ENCODE measurements at places on chromosomes 3 and 15.

DNA sequence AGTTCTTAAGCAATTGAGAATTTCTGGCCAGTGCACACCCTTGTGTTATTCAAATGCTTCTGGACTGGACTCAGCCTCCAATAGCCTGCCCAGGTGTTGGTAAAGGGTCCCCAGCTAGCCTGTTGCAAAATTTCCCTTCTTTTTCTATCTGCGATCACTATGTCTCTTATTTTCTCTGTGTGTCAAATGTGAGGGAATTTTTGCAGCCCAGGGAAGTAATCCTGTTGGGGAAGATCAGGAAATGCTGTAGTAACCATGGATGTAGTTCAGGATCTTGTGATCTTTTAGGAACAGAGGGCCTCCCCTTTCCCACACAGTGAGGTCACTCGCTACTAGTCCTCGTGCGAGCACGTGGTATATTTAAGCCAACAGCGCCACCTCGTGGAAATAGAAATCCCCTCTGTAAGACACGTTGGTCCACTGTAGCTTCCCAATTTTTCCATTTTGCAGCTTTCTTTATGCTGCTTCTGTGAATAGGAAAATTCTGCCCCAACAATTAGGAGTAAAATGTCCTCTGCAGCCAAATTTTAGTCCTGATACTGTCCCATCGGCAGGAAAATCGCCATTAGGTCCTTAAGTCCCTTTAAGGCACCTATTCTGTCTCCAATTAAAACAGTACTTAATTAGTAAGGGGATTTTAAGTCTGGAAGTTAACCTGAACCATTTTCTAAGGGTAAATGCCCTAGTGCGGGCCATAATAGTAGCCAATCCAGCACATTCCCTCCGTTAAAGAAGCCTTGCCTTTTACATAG lies 4.0 kb upstream of the SMCO1 start:
- DNase-seq: peak; percentile 25

- no peak for DNase-seq
Observed at GRCh38 chr3:107910713-107911259, 180.0 kb downstream of the CD47 start.

- no peak for DNase-seq
Observed at GRCh38 chr3:39278616-39278935, 1.3 kb downstream of the CX3CR1 start.

DNA sequence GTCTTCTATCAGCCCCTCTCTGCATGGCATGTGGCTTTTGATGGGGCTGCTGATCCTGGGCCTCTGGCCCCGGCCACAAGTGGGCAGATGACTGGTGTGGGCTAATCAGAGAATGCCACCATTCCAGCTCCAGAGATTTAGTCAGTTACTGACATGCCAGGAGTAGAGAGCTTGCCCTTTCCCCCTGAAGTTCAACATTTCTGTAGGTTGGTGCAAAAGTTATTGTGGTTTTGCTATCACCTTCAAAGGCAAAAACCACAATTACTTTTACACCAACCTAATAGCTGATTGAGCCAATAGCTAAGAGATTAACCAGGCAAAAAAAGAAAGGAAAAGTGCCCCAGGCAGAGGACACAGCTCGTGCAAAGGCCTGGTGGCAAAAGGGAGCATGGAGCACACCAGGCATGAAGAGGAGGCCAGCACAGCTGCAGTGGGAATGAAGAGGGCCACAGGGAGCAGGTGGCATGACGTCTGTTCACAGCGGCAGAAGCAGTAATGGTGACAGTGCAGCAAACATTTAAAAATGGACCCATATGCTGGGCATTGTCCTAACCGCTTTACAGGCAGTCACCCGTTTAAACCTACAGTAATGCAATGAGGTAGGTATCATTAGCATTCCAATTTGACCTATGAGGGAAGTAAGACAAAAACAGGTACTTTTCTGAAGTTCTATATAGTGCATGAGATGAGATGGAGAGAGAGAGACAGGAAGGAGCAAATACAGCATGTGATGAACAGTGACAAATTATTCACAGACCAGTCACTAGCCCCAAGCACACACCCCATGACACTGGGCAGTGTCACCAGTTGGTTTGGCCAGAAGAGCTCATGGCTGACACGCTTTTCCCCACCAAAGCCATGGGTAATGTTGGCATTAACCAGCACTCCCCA lies 373.0 kb upstream of the PROK2 start:
- no peak for DNase-seq

DNA sequence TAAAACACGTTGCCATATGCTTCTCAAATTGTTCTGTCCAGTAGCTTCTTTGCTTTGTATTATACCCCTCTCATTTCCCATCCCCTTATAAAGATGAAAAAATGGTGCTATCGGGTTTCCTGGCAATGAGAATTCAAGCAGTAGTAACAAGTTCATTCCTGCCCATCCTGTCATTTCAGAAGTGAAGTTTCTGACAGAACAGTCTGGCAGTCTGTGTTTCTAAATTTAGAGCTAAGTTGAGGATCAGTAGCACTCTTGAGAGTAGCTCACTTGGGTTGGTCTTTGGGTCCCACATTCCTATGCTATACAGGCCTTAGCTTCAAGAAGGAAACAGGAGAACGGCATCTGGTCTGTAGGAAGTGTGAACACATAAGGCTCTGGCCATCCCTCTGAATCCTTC lies 134.6 kb downstream of the GHSR start:
- no peak for DNase-seq

DNA sequence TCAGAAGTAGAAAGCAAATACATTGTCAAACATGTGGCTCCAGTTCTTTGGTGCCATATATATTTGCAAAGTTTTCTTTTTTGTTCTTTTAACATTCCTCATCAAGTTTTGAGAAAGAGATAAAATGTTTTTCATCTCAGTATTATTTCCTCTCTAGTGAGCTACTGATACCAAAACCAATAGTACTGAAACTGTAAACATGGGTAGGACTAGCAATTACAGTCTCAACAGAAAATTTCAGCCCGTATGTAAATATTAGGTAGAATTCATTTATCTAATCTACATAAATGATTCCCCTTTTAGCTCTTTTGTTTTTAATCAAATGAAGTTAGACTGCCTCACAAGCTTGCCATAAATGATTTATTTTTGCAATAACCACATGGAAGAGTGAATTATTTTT lies 21.4 kb downstream of the SECISBP2L start:
- no peak for DNase-seq

- DNase-seq: no peak
Observed at GRCh38 chr15:85764649-85765277, 30.0 kb downstream of the KLHL25 start.

DNA sequence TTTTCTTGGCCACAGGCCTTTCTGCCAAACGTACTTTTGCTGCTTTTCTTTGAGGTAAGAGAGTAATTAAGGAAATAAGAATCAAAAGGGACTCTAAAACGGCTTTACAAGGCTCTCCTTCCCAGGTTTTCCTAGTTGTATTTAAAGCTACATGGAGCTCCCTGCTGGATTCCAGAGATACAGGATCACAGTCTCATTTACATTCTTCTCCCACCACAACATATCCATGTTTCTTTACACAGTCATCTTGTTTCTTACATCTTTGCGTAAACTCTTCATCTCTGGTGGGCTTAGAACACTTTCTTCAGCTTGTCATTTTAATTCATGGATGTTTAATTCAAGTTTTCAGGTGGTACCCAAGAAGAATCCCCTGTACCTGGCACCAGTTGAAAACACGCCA lies 117.6 kb upstream of the BFSP2 start:
- DNase-seq: no peak

DNA sequence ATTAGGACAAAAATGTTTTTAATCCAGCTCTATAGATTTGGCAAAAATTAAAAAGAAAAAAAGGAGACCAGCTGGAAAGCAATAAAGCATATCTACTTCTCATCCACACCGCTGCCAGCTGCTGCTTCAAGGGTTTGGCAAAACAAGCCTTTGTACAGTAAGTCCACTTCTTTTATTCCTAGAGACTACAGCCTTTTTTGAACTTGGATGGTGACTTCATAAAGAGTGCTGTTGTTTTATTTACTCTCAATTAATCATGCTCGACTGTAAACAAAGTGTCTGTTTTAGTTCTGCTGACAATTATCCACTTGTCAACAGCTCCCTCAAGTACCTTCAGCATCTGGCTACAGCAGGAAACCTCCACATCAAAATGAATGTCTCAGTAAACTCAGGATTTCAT lies 12.3 kb upstream of the FOXB1 start:
- no peak for DNase-seq

DNA sequence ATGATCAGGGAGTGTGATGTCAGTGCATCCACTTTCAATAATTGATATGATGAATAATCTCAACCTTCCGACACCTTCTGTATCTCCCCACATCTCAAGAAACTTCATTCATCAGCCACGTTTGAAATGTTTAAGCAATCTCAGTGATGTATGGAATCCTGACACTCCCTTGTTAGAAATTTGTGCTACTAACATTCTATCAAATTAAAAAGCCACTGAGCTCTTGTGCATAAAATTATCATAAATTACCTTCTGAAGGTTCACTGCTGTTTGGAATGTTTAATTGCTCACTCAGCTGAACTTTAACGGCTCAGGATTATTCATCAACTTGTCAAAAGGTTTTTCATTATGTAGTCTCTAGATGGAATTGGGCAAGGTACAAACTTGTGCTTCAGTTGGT lies 108.4 kb upstream of the DPH6 start:
- no peak for DNase-seq

DNA sequence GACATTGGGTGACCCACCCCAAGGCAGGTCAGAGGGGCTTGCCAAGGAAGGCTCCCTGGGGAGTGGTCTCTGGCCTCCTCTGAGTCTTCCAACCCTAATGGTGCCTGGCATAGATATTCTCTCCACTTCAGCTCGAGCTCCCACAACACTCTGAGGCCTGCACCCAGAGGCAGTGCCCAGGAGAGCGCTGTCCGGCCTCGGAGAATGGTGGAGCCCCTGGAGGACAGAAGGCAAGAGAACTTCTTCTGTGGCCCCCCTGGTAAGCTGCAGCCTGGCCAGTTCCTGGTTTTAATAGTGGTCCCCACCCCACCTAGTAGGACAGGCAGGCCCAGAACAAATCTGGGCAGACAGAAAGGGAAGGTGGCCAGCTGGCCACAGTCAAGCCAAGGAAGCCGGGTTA lies 7.0 kb downstream of the DISP2 start:
- DNase-seq: no peak

DNA sequence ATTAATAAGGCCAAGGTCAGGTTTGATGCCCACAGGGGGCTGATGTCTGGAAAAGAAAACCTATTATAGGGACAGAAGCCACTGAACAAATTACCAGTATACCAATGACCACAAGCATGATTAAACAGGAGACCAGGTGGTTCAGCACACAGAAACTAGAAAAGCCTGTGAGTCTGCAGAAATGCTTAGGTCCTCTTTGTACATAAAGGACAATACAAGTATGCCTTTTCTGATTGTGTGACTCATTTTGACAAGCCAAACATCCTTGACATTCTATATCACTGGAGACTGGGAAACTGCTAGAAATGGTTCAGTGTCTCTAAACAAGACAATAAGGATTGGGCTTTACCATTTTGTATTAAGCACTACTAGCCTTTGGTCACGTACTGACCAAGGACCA lies 113.2 kb upstream of the MYO5C start:
- DNase-seq: no peak

- DNase-seq: no peak
Observed at GRCh38 chr3:166446986-166447385, 609.8 kb upstream of the BCHE start.

GRCh38 chr3:133548090-133548489 lies 25.4 kb upstream of the CDV3 start:
- no peak for DNase-seq

- DNase-seq: peak; percentile 52
Observed at GRCh38 chr15:62254137-62254934, 89.3 kb upstream of the C2CD4B start.
